ENCODE measurements at places on chromosomes 3 and 15.

DNA sequence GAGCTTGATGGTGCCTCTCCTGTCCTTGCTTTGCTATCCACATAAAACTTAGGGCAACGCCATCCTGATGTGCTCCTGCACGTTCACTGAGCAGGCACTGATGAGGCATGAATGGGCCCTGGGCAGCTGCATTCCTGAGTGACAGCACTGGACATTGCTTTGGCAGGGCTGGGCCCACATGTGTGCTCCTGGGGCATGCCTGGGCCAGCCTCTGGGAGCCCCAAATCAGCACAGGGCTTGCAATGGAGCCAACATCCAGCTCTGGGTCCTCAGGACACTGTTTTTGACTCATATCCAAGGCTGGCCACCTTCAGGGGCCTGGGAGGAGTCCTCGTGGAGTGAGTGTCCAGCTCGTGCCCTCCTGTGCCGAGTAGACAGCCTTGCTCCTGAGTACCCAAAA lies 5.9 kb upstream of the TKT start:
- DNase-seq: no peak

DNA sequence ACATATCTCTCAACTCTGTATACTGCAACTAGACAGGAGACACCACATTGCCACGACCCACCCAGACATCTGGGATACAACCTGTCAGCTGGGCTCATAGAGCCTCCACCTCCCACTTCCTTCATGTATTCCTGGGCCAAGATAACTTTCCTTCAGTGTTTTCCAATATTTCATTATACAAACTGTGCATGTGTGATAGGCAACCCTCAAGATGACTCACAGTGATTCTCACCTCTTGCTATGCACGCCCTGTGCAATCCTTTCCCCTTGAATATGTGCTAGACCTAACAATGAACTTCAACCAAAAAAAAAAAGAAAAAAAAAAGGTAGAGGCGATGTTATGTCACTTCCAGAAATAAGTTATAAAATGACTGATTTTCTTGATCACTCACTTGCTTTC lies 138.0 kb upstream of the ALCAM start:
- no peak for DNase-seq

DNA sequence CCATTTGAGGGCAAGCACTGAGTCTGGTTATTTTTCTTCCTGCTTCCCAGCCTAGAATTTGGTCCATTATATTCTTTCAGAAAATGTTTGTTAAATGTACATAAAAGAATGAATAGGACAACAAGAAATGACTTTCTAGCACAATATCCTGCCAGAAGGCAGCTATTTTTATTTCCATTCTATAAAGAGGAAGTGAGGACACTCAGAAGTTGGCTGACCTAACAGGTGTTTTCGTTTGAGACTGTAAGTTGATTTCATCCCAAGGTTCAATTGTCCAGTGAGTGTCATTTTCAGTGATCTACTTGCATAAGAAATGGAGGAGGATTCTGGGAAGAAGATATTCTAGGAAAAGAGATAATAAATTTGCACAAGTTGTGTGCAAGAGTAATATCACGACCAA lies 191.9 kb upstream of the POU1F1 start:
- DNase-seq: no peak

GRCh38 chr3:39809995-39810595 lies 686 bp downstream of the MYRIP start:
- DNase-seq: no peak

DNA sequence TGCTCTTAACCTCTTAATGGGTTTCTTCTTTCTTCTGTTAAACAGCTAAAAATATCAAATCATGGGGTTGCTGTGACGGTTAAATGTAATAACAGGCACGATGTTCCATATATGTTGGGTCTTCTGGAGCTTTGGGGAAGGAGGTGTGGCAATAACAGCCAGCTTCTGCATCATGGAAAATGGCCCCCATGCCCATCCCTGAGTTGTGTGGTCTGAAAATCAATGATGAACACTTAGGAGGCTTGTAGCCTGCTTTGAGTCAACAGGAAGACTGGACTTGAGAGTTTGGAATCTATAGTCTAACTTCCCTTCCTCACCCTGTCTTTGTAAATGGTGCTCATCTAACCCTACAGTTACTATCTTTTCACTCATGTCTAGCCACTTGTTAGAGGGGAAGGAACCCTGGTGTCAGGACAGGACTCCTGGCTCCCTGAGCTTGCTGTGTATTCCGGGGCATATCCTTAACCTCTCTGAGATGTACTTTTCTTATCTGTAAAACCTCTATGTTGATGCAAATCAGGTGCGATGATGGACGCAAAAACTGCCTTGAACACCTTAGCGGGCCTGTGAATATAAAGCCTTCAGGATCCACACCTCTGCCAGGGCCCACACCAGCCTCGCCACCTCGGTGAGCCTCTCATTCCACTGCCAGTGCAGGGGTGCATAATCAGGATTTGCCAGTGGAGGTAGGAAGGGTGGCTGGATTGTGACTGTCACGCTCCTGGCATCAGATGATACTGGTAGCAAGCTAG lies 27.5 kb downstream of the SMAD3 start:
- DNase-seq: no peak

DNA sequence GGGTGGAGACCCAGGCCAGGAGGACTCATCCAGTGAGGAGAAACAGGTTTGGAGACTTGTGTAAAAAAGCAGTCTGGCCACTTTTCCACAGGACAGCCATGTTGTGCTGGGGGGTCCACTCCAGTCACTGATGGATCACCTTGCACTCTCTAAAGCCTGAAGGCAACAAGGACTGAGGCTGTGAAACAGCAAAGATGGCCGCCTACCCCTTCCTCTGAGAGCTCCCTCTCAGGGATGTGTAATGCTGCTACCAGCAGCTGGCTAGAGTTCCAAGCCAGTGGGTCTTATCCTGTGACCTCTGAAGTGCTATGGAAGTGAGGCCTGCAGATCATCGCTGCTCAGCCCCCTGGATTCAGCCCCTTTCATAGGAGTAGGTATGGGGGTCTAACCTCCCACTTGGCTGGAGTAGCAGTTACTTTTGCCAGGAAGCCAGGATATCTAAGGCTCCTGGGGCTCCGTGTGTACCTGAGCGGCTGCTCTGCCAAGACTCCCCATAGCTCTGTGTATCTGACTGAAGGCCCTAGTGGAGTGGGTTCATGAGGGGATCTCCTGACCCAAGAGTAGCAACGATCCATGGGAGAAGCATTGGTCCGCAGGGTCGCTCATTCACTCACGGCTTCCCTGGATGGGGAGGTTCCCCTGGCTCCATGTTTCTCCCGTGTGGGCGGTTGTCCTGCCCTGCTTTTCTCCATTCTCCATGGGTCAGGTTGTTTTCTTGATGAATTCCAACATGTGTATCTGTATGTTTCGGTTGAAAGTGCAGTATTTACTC lies 69.9 kb upstream of the TNFSF10 start:
- DNase-seq: no peak

All from HEK293T (cell line).